ENCODE measurements at places on chromosomes 3 and 15.

GRCh38 chr3:45763303-45763675, 33.0 kb downstream of the SLC6A20 start:
- DNase-seq = no peak

- DNase-seq = no peak
Observed at GRCh38 chr3:30970183-30970582, 75.7 kb upstream of the GADL1 start.

DNA sequence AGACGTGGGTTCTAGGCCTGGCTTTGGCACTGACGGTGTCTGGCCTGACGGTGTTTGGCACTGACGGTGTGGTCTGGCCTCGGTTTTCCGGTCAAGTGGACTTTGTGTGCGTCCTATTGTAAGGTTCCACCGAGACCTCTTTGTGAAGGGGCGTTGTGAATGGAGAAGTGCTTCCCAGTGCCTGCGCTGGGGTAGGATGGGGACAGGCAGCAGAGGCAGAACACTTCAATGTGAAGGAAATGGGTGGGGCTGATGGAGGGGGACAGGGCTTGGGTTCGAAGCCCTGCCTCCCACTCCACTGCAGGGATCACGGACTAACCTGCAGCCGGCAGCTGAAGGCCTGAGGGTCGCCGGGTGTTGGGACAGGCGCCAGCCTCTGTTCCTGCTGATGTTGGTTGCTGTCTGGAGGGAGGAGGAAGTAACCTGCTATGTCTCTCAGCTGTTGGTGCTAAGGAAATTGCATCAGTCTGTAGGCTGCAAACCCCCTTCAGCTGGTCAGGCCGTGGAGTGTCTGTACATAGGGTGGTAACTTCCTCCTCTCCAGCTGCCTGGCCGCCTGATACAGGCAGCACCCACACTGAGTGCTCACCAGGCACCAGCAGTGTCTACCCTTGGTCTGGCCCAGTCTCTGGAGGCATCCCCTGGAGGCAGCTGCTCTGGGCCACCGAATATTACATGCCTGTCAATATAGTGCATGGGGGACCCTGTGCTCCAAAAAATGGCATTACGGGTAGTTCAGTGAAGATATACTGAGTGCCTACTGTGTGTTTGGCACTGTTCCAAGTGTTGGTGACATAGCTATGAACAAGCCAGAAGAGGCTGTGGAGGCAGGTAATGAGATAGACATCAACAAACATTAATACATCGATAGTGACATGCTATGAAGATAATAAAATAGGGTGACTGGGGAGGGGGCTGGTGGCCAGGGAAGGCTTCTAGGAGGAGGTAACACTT, 1.1 kb downstream of the TM6SF1 start:
- DNase-seq = no peak

DNA sequence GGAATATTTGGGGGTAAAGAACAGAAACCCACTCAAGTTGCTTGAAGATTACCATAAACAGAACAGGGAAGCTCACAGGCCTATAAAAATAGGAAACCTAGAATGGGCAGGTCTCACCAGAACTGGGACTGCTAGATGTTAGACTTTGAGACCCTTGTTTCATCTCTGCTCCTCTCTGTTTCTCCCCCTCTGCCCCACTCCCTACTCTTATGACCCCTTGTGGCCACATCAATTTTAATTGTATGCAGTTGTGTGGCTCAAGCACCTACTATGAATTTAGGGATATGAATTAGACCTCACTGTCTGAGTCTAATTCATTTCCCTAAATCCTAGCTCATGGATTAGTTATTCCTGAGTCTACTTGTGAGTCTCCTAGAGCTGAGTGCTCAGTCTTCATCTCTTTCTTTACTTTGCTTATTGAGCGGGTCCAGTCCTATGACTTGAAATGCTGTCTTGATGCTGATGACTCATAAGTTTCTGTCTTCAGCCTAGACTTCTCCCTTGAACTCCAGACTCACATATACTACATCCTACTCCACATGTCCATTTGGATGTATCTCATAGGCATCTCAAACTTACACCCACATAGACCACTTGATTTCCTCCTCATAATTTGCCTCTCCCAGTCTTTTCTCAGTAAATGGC, 78.7 kb downstream of the ITPR1 start:
- no peak for DNase-seq

GRCh38 chr3:24533561-24534193, 39.0 kb upstream of the THRB start:
- no peak for DNase-seq

GRCh38 chr3:153003441-153003840, 158.6 kb upstream of the RAP2B start:
- no peak for DNase-seq

- DNase-seq = no peak
Observed at GRCh38 chr15:27196691-27197090, 225.7 kb downstream of the GABRG3 start.

GRCh38 chr15:40931300-40932142, 2.4 kb downstream of the DLL4 start:
- DNase-seq = no peak

- DNase-seq = no peak
Observed at GRCh38 chr3:162437480-162437879, 940.9 kb downstream of the OTOL1 start.

DNA sequence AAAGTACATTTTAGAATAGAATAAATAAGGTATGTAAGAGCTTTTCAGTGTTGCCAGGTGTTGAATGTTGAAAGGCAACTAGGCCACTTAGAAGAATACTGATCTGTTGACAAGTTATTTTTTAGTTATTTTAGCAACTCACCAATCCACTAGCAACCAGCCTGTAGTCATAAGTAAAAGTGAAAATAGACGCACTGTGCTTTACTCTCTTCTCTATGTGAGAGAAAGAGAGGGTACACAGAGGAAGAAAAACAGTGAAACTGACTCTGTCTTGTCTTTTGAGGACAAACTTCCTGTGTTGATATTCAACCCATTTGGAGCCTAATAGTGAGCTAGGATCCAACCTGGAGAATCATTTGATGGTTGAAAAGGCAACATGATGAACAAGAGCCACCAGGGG, 327.1 kb upstream of the GOLIM4 start:
- DNase-seq = no peak

DNA sequence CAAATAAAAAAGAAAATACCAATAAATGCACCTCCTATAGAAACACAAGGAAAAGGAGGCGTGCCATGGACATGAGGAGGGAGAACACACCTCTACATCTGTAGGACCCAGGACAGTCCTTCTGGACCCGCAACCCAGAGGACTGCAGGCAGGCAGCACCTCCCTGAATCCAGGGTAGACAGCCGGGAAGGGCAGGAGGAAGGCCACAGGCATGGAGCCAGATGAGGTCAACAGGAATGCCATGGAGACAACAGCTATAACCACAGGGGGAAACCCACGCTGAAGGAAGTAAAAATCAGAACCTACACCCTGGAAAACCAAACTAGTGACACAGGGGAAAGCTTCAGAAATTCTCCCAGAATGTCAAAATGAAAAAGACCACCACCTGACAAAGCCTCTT, 248.8 kb upstream of the NSMCE3 start:
- no peak for DNase-seq

- DNase-seq = no peak
Observed at GRCh38 chr3:79844176-79844575, 76.4 kb upstream of the ROBO1 start.

DNA sequence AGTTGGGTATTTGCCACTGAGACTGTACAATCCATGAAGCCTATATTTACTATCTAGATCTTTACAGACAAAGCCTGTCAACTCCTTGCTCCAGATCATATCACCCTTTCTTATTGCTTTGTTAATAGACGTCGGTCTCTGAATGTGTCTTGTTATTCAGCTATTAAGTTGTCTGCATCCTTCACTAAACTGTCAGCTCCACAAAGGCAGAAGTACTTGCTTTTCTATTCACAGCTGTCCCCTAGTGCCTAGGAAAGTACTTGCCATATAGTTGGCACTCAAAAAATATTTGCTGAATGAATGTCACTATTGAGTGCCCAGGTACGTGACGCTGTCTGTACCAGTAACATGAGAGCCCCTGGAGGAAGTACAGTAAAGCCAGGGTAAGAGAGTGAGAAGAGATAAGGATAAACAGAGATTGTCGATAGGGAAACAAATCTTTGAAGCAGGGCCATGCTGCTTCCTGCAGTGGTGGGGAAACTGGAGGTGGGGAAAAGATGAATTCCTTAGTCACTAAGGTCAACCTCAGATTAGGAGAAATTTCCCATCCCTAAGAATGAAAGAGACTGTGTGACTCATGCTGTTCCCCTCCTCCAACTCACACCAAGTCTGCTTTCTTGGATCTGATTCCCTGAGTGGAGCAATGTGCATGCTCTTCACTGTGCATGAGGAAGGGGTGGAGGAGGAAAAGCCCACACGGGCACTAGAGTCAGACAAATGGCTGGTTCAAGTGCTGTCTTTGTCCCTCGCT, 36.3 kb downstream of the PRICKLE2 start:
- no peak for DNase-seq

DNA sequence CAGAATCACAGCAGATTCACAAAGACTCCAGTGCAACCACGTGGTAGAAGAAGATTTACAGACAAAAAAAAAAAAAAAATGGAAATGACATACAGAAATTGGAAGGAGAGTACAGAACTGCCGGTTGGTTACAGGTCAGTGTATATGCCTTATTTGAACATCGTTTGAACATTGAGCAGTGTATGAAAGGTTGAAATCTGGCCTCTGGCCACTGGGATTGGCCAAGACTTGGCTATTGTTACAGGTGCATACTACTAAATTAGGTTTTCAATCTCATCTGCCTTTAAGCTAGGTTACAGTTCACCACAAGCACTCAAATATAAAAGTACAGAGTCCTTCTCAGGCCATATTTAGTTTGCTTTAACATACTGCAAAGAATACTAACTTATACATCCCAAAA, 59.8 kb downstream of the THBS1 start:
- DNase-seq = no peak

DNA sequence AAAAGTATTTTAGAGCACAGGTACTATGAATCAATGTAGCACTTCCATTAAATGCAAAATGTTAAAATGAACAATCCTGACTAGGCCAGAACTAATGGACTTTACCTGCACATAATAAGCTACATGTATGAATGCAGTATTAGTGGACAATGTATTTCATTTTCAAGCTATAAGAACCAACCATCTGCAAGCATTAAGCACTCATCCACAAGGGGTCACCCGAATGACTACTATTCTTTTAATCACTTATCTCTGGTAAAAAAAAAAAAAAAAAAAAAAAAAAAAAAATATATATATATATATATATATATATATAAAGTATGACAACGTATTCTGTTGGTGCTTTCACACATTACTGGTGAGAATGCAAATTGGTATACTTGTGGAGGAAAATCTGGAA, 7.2 kb downstream of the HERC1 start:
- no peak for DNase-seq

DNA sequence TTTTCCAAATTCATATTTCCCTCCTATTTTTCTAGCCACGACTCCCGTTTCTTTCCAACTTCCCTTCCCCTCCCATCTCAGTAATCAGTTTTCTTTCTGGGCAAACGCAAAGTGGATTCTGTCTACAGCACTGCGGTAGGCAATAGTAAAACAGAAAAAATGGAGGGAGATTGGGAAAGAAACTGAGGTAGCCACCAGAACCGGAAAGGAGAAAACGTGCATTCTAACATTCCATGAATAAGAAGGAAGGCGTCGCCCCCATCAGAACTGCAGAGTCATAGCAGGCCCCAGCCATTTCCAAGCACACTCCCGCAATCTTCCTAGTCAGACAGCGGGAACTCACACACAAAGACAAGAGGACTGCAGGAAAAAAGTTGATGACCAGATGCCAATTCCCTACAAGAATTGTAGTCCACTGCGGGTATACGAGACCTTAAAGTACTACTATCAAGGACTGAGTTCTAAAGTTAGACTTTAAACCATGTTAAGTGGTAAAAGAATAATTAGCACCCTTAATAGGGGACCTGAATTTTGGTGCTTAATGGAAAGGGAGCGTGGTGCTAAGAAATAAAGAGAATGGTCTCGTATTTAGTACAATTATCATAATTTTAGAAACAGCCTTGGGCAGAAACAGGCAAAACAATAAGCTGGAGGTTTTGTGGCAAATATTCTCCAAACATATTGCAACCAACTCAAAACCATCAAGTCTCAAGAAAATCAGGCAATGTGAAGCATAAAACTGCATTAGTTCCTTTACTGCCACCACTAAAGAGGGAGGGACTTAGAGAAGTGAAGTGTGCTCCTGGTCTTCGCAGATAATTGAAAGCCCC, 1.4 kb downstream of the PFN2 start:
- no peak for DNase-seq

DNA sequence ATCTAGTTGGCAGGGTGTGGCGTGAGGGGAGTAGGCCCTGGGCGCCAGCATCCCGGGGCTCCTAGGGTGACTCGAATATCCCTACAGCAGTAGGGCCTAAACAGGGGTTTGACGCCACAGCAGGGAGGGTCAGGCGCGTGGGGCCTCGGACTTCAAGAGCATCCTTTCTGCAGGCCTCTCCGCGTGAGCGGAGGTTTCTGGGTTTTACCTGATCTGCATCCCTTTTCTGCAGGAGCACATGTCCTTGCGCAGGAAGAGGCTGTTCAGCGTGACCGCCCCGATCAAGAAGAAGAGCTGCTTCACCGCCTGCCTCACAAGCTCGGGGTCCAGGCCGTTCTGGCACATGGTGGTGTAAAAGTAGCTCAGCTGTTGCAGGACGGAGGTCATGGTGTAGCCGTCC, 13.5 kb upstream of the GNB5 start:
- no peak for DNase-seq

GRCh38 chr3:13335059-13335458, 85.1 kb downstream of the NUP210 start:
- DNase-seq = no peak

DNA sequence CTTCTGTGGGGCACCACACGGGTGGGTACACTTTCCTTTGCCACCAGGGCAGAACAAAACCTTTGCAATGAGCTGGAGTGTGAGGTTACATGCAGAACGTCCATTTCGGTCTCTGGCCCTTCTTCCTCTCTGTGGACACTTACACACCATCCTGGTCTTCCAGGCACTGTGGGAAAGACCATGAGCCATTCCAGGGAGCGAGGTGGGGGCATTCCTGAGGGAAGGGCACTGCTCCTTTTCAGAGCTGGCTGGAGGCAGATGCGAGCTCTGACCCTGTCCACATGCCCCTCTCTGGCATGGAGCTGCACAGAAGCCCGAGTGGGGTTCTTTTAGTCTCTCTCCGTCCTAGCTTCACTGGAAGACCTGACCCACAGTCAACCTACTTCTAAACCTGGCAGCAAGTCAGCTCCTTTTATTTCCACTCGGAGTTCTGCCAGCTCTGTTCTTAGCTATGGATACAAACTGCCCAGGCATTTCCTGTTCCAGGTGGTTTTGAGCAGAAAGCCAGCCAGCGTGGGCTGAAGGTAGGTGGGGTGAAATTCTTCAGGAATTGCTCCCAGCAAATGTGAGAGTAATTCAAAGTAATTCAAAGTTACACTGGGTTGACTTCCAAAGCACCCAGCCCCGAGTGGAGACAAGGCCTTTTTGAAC, 281.4 kb downstream of the ADAMTS17 start:
- DNase-seq = no peak

GRCh38 chr3:194540274-194540905, 53.6 kb upstream of the ATP13A3 start:
- no peak for DNase-seq

- DNase-seq = no peak
Observed at GRCh38 chr15:60737217-60737616, 258.3 kb upstream of the ICE2 start.

- DNase-seq = no peak
Observed at GRCh38 chr15:33218071-33218491, 23.6 kb upstream of the FMN1 start.
